Stimulated activated CD8-positive, alpha-beta memory T cell treated with anti-CD3 and anti-CD28 coated beads, Interleukin-4, amount 100 ng/mL, for 1 hour (primary cell): ENCODE measurements at places on chromosomes 6 and 20.
A peak's percentile ranks its signal among the peaks of the same experiment; 100 is the strongest.

DNA sequence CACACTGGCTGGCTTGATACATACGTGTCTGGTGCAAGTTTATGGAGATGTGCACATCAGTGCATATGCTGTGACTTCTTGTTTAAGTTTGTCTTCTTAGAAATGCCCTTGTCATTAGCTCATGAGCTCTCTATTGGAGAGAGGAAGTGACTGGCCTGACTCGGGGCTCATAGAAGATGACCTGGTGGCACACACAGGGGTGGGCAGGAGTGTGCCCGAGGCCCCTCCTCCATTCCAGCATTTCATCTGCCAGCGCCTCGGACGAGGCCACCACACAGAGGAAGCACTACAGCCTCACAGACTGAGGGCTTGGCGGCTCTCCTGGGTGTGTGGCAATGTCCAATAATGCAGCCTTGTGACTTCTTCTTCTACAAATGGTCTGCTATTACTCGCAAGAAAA, 109.7 kb downstream of the FAM120B start:
- no peak for DNase-seq

- peak; percentile 20 for DNase-seq
Observed at GRCh38 chr20:4592316-4593148, 129.2 kb upstream of the PRND start.

GRCh38 chr6:153032255-153032882, 29.9 kb upstream of the MTRF1L start:
- DNase-seq, result no peak

DNA sequence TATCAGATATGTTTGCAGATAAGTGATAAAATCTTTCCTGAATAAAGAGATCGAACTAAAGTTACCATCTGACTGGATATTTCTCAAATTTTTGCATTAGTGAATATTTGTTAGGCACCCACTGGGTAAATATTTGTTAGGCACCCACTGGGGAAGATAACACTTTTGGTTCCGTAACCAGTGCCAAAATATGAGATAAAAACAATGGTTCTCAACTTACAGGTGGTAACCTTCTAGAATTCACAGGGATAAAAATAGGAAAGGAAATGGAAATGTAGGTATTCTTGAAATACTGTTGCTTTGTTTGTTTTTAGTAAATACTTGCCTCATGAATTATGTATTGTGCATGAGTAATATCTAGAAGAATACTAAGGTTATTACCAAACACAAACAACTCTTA, 245.0 kb upstream of the KHDRBS2 start:
- DNase-seq, result no peak

- no peak for DNase-seq
Observed at GRCh38 chr20:7971536-7972280, 31.4 kb upstream of the HAO1 start.

DNA sequence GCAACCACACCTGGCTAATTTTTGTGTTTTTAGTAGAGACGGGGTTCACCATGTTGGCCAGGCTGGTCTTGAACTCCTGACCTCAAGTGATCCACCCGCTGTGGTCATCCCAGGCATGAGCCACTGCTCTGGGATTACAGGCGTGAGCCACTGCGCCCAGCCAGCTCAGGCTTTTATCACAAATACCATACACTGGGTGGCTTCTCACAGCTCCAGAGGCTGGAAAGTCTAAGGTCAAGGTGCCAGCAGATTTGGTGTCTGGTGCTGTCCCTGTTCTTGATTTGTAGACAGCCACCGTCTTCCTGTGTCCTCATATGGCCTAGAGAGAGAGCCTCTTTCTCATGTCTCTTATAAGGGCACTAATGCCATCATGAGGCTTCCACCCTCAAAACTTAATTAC, 25.9 kb downstream of the SHLD1 start:
- no peak for DNase-seq

DNA sequence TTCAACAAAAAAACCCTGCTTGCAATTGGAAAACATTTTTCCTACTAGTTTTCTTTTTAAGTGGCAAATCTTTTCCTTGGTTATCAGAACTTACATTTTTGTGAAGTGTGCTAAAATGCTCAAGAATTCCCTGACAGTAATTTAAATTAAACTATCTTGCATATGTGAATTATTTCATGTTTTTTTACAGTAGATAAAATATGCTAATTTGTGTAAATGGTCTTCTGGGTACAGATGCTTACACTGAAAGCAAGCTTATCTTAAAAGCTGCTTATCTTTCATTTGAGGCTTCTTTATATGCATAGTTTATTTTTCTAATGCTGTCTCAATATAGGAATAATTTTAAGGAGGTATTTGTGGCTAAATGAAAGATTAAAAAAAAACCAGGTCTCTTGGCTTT, 403.0 kb upstream of the FLRT3 start:
- no peak for DNase-seq

DNA sequence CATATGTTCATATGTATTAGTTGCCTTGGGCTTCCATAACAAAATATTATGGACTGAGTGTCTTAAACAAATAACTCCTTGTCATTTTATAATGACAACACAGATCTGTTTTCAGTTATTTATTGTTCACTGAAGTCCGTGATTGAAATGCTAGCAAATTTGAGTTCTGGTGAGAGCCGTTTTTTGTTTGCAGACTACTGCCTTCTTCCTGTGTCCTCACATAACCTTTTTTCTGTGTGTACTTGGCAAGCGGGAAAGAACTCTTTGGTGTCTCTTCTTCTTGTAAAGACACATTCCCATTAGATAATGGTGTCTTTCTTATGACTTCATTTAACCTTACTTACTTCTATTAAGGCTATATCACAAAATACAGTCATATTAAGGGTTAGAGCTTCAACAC, 482.9 kb upstream of the EYS start:
- no peak for DNase-seq

DNA sequence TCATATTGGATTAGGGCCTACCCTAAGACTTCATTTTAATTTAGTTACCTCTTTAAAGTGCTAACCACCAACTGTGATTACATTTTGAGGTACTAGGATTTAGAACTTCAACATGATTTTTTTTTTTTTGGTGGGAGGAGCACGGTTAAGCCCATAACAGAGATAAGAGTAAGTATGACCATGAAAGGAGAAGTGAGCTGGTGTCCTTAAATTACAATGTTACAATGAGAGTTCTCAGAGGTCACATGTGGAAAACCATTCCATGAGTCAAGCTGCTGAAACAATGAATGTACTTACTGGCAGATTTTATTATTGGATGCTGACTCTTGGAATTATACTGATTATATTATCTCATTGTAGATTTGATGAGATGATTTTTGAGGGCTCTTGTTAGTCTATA, 779.3 kb upstream of the CITED2 start:
- no peak for DNase-seq

- DNase-seq, result no peak
Observed at GRCh38 chr6:20058912-20059311, 153.4 kb downstream of the MBOAT1 start.

GRCh38 chr6:169950558-169950957, 199.1 kb downstream of the ERMARD start:
- no peak for DNase-seq

GRCh38 chr6:19637010-19637409, 200.2 kb upstream of the ID4 start:
- DNase-seq, result no peak

- no peak for DNase-seq
Observed at GRCh38 chr6:157513004-157513603, 132.1 kb downstream of the ZDHHC14 start.

- DNase-seq, result no peak
Observed at GRCh38 chr6:170295510-170296422, 4.9 kb upstream of the DLL1 start.

DNA sequence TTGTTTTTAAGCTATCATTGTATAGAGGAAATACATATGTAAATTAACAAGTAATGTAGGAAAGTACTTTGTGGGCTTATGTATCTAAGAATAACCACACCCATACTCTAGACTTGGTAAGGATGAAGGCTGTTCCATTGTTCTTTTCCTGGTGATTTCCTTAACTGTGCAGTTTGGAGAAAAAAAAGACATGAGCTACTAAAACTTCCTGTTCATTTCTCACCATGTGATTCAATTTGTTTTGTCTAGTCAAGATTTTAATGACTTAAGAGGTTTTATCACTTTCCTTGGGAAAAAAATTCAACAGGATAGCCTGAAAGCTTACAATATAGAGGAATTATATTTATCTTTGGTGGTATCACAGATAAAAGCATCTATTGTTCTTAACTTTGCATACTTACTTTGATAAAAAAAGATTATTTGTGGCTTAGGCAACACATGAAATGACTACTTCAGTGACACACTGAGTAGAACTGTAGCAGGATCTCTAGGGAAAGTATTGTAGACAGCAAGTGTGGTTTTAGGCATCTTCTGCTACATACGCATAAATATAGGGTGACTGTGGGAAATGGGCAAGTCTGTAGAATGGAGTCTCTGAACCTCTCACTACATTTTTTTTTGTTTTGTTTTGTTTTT, 80.3 kb downstream of the GJA1 start:
- DNase-seq, result no peak

DNA sequence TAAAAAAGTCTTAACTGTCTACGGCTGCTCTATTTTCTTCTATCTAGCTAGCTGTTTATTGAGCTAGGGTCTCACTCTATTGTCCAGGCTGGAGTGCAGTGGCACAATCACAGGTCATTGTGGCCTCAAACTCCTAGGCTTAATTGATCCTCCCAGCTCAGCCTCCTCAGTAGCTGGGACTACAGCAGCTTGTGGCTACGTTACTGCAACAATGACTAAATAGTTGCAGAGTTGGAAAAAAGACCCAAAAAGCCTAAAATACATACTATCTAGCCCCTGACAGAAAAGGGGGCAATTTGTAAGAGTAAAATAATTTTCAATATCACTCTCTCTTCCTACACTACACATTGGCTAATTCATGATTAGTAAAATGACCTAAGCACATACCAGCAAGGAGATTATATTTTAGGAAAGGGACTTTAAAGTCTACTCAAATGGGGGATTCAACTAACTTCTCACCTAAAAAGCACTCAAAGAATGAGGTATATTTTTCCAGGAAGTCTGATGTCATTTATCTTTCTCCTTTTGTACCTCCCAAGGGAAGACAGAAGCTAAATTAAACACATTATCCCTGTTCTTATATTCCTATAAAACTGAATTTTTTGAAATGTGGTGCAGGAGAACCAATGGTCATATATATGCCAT, 82.8 kb downstream of the ZMYND8 start:
- DNase-seq, result no peak

DNA sequence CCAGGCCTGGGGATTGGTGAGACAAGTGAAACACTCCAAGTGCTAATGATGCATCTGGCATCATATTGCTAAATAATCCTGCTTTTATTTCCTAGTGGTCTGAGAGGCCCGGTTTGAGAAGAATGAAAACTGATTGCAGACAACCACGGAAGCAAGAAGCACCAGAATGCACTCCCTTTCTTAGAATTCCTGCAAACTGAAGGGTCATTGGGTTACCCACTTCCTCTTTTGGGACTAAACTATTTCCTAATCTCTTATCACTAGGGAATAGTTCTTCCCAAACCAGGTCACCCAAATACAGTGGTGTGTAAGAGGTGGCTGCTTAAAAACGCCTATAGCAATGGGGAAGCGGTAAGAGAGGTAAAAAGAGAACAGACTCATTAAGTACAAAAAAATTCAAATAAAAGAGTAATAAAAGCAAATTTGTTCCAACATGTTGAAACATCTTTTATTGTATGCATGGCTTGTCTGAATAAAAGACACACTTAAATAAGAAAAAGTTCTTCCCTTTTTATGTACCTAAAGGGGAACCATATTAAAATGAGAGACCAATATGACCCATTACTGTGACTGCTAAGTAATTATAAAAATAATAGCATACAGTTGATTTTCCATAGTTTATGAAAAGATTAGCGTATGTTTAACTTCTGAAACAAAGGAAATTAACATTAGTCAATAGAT, 125.8 kb downstream of the MYB start:
- DNase-seq, result no peak

DNA sequence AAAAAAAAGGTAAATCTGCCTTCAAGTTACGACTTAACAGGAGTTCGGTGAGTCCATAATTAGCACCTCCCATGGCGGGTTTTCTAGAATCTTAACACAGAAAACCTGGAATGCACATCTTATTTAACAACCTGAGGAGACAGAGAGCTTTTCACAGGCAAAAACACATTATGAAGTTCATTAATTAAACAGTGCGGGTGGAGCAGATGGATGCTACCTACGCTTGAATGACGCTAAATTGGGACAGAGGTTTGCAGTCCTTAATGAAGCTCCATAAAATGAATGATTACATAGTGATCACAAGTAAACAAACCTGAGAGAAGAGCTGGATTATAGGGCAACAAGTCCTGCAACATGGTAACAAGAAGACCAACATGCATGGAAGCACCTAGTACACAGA, 81.0 kb downstream of the INSM1 start:
- DNase-seq, result no peak

GRCh38 chr6:21033575-21034026, 499.3 kb downstream of the CDKAL1 start:
- no peak for DNase-seq

GRCh38 chr6:35044145-35044745, 96.9 kb downstream of the TCP11 start:
- no peak for DNase-seq

DNA sequence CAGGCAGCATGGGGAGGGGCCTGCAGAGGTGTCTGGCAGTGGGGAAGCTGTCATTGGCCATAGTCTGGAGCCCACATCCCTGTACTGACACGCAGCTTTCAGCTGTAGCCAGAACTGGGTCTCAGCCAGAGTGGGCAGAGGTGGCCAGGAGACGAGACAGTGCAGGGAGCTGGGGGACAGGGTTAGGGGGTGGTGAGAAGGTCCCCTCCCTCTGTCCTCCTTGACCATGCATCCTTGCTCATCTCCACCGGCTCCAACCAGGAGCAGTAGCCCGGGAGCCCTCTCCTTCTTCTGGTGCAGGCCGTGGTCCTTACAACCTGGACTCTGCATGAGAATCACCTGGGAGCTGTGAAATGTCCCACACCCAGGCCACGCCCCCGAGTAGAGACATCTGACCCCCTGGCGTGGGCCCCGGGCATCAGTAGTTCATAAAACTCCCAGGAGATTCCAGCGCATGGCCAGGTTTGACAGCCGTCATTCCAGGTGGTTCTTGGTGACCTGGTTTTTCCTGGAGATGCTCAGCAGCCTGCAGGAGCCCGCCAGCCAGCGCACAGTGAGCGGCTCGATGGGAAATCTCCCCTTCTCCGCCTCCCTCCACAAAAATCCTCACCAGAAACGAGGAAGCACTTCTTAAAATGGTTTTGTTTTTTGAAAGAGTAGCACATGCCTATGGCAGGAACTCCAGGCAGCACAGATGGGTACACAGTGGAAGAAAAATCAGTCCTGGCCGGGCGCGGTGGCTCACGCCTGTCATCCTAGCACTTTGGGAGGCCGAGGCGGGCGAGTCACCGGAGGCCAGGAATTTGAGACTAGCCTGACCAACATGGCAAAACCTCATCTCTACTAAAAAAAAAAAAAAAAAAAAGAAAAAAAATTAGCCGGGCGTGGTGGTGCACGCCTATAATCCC, 56.2 kb downstream of the ADNP start:
- no peak for DNase-seq

- DNase-seq, result no peak
Observed at GRCh38 chr20:2922957-2923356, 49.7 kb downstream of the PTPRA start.

GRCh38 chr20:38272398-38272797, 11.9 kb upstream of the KIAA1755 start:
- no peak for DNase-seq
